Stimulated activated CD8-positive, alpha-beta memory T cell treated with anti-CD3 and anti-CD28 coated beads, Interleukin-15, amount 100 ng/mL, for 1 hour (primary cell): ENCODE measurements at places on chromosomes 2 and 18.

DNA sequence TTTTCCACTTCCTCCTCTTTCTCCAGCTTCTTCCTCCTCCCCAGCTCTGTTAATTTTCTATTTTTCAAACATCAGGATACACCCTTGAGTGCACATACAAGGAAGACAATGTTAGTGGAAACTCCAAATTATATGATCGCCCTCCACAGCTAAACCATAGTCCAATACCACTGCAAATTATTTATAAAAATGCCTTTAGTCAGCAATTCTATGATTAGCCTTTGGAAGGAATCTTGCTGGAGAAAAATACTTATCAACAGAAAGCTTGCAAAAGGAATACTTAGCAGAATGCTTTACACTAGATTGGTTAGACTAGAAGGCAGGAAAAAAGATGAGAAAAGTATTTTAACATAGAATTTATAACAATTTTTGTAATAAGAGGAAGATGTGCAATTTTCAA, 178.9 kb downstream of the FAM124B start:
- no peak for DNase-seq

DNA sequence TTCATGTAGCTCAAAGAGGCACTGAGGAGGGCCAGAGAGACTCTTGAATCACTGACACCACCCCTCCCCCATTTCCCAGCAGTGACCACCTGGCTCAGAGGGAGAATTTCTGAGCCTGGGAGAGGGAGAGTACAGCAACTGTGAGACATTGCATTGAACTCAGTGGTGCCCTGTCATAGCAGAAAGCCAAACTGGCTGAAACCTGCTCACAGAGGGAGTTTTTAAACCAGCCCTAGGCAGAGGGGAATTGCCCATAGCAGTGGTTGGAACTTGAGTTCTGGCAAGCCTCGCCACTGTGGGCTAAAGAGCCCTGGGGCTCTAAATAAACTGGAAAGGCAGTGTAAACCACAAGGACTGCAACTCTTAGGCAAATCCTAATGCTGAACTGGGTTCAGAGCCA, 243.1 kb downstream of the ADCYAP1 start:
- no peak for DNase-seq

- no peak for DNase-seq
These were observed 320.4 kb upstream of the REV1 start for GRCh38 chr2:99810225-99810624.

- DNase-seq: no peak
These were observed 54.0 kb upstream of the GPR75 start for GRCh38 chr2:53913721-53914120.

GRCh38 chr2:989781-990467, 39.3 kb downstream of the SNTG2 start:
- no peak for DNase-seq

GRCh38 chr2:88144271-88144670, 16.4 kb upstream of the FABP1 start:
- DNase-seq: no peak

DNA sequence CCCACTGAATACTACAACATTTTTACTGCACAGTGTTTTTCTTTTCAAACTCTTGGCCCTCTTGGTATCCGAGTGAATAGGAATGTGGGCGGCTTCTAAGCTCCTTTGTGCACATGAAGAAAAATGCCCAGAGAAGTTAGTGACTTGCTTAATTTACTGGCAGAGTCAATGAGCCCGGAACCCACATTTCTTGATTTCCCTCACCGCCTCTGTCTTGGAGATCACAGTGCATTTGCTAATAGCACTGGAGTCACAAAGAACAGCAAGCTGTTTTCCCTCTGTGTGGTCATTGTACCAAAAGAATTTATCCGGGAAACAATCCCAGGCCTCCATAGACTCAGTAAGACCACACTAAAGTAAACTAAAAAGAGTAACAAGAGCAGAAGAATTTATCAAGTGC, 18.9 kb downstream of the STON1 start:
- no peak for DNase-seq

GRCh38 chr2:216665242-216665641, 30.1 kb downstream of the IGFBP5 start:
- no peak for DNase-seq

DNA sequence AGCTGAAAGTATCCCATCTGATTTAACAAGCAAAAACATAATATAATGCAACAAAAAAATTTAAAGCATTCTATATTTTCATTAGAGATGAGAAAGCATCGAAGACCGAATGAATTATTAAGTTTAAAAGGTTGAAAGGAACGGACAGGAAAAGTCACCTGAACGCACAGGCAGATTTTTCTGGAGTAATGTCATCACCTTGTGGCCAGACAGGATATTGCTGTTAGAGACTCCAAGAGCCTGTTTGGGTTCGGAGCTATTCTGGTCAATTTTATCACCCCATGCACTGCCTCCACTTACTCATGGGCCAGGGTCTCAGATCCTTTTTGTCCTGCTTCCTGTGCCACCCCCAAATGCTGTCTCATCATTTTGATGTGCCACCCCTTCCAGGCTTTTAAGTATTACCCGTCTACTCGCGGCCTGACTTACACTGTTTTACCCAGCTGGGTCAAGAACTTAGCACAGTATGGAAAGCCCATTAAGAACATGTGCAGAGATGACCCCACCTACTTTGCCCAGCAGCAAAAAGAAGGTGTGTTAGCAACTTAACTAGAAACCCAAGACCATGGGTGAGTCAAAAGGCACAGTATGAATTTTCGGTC, 27.3 kb downstream of the GKN2 start:
- peak; percentile 35 for DNase-seq

DNA sequence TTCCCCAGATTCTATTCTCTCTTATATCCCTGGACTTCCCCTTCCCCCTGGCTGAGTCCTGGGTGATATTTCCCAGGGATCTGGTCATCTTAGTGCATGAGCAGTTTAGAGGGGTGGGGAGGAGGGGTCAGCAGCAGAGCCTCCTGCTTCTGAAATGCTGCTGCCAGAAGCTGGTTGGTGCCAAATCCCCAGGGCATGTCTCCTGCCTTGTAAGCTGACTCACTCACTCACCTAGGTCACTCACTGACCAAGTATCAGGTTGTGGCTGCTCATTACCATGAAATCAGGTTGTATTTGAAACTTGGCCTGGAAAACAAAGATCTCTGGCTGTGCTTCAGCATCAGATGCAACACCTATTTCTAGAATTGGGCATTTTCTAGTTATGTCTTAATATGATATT, 14.3 kb downstream of the GPR39 start:
- no peak for DNase-seq
